ENCODE measurements at places on chromosomes 5 and 9.

- no peak for DNase-seq
Measured at GRCh38 chr5:54083851-54084250, 226.5 kb downstream of the ARL15 start.

DNA sequence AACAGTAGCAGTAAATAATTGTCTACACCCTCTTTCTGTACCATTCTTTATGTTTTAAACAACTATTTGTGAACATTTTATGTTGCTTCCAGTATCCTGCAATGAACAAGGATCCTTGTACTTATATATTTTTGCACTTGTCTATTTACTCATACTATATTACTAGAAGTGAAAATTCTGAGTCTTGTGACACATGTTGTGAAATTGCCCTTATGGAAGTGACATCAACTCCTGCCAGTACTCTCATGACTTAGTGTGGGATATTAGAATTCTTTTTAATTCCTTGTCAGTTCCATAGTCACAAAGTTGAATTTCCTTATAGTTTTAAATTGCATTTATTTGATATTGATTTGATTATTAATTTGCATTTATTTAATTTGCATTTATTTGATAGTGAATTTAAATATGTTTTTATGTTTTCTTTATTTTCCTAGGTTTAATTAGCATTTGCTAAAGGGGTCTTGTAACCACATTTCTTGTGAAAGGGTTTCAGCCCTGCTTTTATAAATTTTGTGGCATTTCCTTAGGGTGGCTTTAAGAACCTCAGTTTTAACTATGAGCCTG lies 27.7 kb downstream of the PARP8 start:
- DNase-seq = no peak

GRCh38 chr5:75037106-75037505 lies 15.3 kb downstream of the GCNT4 start:
- no peak for DNase-seq

DNA sequence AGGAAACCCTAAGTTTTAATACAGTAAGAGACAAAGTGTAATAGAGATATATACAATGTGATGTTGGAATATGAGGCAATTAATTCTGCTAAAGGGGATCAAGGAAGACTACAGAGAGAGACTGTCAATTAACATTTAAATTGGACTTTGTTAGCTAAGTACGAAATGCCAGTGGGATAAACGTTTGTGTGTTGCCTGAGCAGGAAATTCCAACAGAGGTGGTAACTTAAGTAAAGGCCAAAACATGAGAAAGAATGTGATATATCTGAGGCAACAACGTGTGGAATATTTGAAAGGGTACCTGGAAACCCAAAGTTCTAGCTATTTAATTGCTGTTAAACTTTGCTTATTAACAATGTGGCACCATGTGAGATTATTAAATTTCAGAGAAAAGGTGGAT lies 1666.9 kb upstream of the WWC1 start:
- DNase-seq = no peak

GRCh38 chr5:142637871-142638270 lies 48.0 kb downstream of the FGF1 start:
- no peak for DNase-seq

GRCh38 chr5:19986806-19987205 lies 1.2 kb downstream of the CDH18 start:
- DNase-seq = no peak

GRCh38 chr9:114962809-114963208 lies 32.4 kb upstream of the TNFSF8 start:
- DNase-seq = no peak
